Stimulated activated CD4-positive, alpha-beta T cell treated with anti-CD3 and anti-CD28 coated beads, Interleukin-1b, Interleukin-23, amount 100 ng/mL, for 48 hours (primary cell): ENCODE measurements at places on chromosomes 2 and 18.
A peak's percentile ranks its signal among the peaks of the same experiment; 100 is the strongest.

DNA sequence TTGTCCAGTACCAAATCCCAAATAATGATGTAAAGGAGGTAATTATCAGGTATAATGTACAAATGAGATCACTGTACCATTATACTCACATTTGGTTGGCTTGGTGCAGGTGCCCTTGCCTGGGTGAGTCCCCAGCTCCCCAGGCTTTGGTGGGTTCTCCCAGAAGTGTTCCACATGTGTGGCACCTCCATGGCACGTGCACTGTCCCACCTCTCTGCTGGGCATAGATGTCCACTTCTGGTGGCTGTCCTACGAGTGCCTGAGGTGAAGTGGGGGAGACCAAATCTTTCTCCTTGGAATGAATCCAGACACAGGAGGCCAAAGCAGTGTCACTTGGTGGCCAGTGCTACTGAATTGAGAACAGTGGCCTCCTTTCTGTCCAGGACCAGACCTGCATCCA is 162.4 kb upstream of the SESTD1 start:
- no peak for DNase-seq

GRCh38 chr2:234885886-234886285 is 65.9 kb upstream of the SH3BP4 start:
- no peak for DNase-seq

DNA sequence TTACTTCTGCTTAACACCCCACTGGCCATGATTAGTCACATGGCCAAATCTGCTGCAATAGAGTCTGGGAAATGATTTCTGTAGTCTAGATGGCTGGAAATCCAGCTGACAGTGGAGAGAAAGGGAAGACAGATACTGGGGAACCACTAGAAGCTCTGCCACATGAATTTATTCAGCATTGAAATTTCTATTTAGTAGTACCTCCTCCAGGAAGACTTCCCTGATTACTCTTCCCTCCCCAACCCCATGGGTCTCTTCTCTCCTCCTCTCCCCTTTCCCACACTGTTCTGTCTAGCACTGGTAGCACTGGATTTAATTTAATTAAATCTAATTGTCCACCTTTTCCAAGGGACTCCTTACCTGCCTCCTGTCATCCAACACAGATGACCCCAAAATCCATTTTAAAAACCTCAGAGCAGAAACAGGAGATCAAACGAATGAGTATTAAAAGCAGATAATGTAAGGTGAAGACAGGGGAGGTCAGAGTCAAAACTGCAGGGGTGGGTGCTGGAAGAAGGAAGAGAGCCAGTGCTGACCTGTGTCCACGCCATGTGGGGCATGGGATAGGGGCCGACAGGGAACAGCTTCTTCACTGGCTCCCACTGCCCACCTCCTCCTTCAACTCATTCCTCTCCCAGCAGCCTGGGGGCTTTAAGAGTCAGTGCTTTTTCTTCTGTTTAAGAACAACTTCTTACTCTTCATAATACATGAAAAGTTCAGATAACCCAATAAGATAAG is 169.2 kb upstream of the HS6ST1 start:
- DNase-seq = no peak

GRCh38 chr18:11078491-11078890 is 70.9 kb downstream of the PIEZO2 start:
- DNase-seq = no peak

DNA sequence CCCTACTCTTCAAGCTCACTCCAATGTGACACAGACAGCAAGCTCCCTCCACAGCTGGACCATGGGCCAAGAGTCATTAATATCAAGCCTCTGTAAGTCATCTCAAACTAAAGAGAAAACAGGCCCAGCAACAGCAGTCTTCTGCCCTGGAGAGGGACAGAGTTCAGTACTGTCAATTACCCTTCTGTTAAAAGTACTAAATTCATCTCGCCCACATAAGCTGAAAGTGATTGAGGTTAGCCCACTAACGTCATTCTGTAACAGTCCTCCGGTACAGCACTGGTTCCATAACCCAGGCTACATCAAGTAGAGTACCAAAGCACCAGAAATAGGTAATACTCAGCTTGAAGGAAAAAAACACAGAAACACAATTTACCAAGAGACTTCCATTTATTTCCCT is 25.9 kb downstream of the THADA start:
- DNase-seq = no peak

- no peak for DNase-seq
Observed at GRCh38 chr18:3180325-3180724, 39.4 kb downstream of the MYOM1 start.

- no peak for DNase-seq
Observed at GRCh38 chr2:62871506-62871905, 166.0 kb downstream of the EHBP1 start.

GRCh38 chr2:11987151-11987550 is 240.7 kb downstream of the LPIN1 start:
- no peak for DNase-seq

- no peak for DNase-seq
Observed at GRCh38 chr2:182606728-182607681, 109.1 kb upstream of the DNAJC10 start.

GRCh38 chr2:8541223-8541622 is 140.6 kb upstream of the ID2 start:
- DNase-seq = no peak

GRCh38 chr2:70141902-70142589 is 48.8 kb downstream of the C2orf42 start:
- DNase-seq = no peak

DNA sequence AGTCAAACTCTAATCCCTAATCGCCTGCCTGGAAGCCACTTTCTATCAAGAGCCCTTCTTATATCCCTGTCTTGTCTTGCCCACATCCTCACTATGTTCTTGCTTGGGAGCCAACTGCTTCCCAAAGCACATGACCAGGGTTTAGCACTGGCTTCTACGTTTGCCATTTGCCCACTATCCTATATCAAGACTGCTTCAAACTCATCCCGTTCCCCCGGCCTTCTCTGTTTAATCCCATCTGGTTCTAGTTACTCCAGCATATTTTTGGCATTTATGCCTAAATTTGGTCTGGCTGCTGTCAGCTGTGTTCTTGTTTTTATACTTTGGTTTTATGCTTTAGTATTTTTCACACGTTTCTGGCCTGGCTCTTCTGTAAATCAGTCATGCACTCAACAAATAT is 40.2 kb downstream of the POLR1A start:
- no peak for DNase-seq

DNA sequence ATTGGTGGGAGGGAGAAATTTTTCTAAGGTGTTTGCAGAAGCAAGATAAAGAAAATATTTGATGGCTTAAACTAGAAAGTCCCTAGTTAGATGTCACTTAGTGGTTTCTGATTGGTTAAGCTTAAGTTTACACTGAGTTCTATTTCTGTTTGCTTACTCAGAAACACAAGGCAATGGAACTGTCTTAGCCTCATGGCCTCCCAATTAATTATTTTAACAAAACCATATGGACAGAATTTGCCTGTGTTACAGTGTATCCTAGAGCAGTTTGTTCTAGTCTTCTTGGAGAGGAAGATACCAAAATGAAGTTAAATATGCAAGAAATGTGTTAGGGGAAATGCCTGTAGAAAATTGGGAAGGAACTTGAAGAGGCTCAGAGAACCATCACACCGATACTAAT is 4.6 kb upstream of the IMPACT start:
- no peak for DNase-seq

DNA sequence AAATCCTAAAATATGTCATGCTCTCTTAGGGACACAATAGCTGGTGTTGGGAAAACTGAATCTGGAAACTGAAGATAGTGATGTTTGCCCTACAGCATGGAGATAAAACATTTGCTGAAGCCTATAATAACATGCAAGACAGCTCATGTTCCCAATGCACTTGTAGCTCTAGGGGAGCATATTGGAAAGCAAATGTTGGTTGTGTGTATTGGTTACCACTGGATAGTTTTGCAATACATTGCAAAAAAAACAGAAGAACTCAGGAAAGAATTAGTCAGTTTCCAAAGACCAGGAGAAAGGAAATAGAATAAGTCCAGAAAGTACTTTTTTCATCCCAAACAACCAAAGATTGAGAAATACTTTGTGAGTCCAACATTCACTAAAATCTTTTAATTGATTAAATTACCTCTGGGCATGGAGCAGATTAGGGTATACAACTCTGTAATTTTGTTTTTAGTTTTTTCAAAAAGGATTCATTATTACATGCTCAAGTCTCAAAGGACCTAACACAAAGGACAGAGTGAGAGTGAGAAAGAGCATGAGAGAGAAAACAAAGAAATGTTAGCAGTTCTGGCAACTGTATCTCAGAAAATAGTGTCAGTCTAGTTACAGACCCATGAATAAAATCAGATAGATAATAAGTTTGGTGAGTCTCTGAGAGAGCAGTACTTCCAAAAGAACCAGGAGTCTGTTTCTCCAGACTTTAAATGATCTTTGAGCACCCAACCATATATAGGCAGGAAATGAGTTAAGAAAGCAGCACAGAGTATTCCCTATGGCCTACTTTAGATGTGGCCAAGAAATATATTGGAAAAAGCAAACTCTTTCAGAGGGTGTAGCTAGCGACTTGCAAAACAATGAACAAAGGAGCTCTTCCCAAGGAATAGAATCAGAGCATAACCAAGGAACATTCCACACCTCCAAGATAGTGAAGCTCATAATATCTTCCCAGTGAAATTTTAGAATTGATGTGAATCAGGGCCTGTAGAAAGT is 36.6 kb upstream of the COL3A1 start:
- DNase-seq = no peak

DNA sequence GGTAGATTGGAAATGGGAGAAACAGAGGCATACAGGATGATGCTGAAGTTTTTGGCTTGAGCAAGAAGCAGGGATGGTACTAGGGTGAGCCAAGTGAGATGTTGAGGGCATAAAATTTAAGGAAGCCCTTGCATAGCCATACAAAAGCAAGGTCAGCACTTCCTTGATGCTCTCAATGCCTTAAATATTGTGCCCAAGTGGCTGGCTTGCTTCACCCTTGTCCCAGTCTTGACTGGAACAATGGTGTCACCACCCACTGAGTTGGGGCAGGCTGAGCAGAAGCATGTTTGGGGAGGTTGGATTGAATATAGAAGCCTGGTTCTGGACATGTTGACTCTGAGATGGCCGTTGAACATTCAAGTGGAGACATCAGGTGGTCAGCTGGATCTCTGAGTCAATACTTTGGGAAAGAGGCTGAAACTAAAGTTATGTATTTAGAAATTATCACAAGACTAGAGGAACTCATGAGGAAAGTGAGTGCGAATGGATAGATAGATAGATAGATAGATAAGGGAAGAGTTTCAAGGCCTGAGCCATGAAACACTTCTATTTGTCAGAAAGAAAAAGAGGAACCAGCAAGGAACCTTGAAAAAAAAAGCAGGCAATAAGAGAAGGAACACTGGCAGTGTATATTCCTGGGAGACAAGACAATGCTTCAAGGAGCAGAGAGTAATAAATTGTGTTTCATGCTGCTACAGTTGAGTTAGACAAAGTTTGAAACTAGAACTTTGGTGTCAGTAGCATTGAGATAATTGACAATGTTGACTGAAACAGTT is 43.0 kb upstream of the HNMT start:
- no peak for DNase-seq

GRCh38 chr18:8948471-8949149 is 153.9 kb upstream of the NDUFV2 start:
- no peak for DNase-seq

DNA sequence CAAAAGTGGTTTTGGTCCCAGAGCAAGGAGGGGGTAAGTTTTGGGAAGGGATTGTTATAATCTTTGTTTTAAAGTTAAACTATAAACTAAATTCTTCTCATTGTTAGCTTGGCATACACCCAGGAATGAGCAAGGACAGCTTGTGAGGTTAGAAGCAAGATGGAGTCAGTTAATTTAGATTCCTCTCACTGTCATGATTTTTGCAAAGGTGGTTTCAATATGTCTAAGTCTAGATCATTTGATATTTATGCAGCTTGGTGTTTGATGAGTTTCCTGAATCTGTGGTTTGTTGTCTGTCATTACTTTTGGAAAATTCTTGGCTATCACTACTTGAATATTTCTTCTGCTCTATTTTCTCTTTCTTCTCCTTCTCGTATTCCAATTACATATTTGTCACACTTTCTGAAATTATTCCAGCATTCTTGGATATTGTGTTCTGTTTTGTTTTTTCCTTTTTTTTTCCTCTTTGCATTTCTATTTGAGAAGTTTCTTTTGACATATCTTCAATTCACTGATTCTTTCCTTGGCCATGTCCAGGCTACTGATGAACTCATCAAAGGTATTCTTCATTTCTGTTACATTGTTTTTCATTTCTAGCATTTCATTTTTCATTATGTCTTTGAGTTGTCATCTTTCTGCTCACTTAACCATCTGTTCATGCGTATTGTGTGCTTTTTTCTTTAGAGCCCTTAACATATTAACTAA is 5.1 kb downstream of the SP140 start:
- DNase-seq = no peak

- DNase-seq = no peak
Observed at GRCh38 chr2:52970642-52971041, 797.0 kb upstream of the CHAC2 start.

- DNase-seq = no peak
Observed at GRCh38 chr2:173282795-173283545, 71.7 kb upstream of the CDCA7 start.

DNA sequence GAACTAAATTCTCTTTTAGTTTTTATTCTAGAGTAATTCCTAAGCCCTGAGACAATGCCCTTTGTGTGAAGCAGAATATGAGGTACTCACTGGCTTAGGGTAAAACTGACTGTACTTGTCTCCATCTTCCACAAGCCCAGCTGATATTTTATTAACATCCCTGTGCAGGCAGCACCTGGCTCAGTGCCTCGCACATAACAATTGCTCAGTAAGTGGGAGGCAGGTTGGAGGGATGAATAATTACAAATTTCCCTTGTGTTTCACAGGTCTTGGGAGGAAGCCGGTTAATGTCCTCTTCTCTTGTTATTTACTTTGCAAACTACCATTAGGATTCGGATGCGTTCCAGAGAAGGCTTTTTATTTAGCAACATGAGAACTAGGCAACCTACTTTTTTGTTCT is 249.8 kb upstream of the FSHR start:
- DNase-seq = no peak

- no peak for DNase-seq
Observed at GRCh38 chr2:182784777-182785176, 68.7 kb downstream of the DNAJC10 start.

DNA sequence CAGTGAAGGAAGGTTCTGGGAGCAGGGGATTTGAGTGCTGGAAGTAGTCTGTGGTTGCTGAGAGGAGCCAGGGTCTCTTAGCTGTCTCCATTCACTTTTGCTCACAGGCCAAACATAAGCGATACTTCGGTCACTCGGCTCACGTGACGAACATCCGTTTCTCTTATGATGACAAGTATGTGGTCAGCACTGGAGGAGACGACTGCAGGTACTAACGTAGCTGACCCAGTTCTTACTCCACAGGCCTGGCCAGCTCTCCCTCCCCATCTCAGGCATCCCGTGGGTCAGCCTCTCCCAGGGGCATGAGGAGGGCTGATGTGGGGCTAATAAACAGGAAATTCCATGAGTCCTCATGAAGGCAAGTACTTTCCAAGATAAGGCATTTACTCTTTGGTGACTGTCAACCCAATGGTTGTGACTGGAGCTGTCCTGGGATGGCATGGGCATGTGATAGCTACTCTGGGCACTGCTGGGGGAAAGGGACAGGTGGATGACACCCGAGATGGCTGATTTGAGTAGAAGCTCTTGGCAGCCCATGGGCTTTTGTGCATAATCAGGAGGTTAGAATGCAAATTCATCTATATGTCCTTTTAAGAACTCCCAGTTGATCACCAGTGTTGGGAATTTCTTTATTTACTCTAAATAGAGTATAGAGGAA is 81.6 kb downstream of the RTN4 start:
- DNase-seq = no peak

GRCh38 chr2:177284531-177284930 is 20.0 kb upstream of the NFE2L2 start:
- no peak for DNase-seq

- peak; percentile 11 for DNase-seq
Observed at GRCh38 chr2:238684362-238685326, 163.2 kb upstream of the TWIST2 start.

- DNase-seq = no peak
Observed at GRCh38 chr2:105144941-105145300, 96.6 kb upstream of the GPR45 start.
